ENCODE measurements at places on chromosomes 5 and 9.
A peak's percentile ranks its signal among the peaks of the same experiment; 100 is the strongest.

DNA sequence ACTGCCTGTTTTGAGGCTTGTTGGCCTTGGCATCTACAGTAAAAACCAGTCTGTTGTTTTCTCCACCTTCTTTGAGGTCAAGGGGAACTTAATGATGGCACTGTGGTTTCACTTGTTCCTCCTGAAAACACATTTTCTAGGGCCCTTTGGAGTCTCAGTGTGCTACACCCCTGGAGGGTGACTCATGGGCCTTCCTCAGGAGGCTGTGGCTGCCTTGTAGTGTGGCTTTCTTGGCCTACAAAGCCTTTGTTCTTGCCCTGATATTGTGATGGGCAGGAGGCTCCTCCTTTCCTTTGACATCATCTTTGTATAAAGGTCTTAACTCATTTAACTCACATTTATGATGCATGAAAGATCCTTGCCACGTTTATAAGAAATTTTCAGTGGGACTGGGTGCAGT lies 56.3 kb upstream of the GPBP1 start:
- peak; percentile 11 for DNase-seq

DNA sequence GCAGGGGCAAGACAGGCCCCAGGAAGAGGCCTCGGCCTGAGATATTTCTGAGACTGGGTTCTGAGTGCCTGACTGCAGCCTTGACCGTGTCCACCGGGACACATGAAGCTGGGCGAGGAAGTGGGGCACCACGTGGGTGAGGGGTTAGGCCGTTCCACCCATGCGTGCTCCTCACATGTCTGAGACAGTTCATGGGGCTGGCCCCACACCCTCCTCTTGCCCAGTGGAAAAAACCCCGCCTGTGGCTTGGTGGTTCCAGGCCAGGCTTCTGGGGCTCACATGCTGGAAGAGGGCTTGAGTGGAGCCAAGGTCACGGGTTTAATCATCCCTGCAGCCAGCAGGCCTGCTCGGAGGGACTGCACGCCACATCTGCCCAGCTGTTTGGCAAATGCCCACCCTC lies 11.4 kb downstream of the HMCN2 start:
- no peak for DNase-seq

DNA sequence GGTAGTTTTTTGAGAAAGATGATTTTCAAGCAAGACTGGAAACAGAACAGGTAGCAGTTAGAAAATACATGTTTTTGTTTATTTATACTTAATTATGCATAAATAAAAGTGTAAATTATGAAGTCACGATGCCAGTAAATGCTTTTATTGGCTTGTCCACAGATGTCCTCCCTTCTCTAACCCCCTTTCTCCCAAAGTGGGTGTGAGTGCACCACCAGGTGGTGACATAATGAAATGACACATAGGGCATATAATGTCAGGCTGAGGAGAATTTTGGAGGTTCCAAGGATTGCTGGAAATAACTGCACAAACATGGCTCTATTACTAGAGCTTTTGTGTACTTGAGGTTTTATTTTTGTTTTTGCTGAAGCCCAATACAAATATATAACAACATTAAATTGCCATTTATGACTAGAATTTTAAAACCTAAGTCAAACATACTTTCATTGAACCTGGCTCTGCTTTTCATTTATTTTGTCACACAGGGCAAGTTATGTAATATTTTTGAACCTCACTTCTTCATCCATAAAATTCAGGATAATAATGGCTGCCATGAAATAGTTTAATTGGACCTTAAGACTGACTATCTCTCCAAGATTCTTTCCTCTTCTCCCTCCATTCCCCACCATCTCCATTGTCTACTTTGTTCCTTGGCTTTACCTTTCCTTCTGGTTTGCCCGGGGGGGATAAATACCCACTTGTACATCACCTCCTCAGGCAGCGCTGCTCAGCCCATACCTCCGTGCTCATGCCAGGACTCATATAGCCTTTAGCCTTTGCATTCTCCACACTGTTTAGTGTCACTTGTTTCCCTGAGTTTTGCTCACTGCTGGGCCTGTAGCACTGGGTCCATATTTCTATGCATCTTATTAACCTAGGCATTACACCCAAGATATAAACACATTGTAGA lies 168.8 kb downstream of the PDE4D start:
- DNase-seq, result peak; percentile 41

DNA sequence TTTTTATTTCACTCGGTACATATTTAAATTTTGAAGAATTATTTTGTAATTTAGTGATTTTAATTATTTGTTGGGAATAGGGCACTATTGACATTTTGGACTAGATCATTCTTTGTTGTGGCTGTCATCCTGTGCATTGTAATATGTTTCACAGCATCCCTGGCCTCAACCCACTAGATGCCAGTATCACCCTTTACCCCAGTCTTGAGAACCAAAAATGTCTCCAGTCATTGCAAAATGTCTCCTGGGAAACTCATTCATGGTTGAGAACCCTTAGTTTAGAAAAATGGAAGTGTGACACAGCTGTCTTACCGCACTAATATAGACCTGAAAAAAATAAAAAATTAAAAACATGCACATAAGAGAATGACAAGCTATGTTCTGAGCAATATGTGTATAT lies 88.4 kb upstream of the CCDC152 start:
- DNase-seq, result no peak

DNA sequence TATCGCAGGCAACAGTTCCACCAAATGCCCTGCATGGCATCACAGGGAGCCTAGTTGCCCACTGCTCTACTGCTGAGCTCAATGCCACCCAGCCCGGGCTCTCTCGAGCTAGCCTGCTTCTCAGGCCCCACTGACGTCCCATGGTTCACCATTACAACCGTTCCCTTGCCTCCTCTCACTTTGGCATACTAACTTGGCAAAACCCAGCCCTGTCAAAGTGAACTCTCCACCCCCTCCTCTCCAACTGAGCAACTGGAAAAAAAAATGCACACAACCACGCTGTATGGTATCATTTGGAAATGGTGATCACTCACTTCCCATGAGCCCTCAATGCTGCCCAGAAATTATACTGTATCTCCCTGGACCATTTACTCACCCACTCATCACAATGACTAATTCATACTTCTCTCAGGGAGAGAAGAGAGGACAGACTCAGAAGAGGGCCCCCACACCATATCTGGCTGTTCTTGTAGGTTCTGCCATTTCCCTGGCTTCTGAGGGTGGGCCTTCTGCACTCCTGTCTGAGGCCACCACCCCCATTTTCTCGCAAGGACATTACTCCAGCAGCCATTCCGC lies 51.4 kb upstream of the RARS1 start:
- DNase-seq, result no peak

GRCh38 chr9:8241201-8241600 lies 441.6 kb upstream of the DMAC1 start:
- no peak for DNase-seq

- no peak for DNase-seq
These were observed 58.5 kb upstream of the PJA2 start for GRCh38 chr5:109468288-109468676.
